HT1080 (cell line): ENCODE measurements at places on chromosomes 1 and 21.
A peak's percentile ranks its signal among the peaks of the same experiment; 100 is the strongest.

DNA sequence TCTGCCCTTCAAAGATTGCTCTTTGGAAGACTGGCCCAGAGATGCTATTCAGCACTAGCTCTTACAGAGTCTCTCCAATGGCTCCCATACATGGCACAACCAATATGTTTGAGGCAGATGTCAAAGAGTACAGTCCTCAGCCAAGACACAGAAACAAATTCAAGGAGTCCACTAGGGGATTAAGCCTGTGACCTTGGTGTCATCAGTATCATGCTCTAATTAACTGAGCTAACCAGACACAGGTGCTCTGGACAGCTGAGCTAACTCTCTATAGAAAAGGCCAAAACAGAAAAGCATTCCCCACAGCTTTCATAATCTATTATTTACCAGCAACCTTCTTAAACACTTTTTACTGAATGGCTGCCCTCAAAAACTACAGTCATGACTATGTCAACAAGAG, 666.0 kb upstream of the PLXNA2 start:
- no peak for DNase-seq

DNA sequence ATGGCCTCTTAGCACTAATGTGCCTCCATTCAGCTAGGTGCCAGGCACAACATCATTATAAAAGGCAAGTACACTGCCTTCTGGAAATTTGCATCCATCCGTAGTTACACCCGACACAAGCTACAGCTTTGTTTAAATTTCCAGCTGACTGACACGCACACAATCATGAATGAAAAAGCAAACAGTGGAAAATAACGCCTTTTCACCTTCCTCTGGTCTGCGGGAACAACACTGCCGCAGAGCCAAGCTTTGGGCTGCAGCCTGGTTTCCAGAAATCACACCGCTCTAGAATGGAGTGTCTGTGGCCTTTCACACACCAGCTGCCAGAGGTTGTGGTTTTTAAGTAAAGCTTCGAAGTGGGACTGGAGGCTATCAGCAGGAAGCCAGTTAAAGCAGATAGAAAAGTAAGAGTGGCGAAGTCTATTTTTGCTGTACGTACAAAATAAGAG, 142.8 kb upstream of the COA6 start:
- DNase-seq, result no peak

DNA sequence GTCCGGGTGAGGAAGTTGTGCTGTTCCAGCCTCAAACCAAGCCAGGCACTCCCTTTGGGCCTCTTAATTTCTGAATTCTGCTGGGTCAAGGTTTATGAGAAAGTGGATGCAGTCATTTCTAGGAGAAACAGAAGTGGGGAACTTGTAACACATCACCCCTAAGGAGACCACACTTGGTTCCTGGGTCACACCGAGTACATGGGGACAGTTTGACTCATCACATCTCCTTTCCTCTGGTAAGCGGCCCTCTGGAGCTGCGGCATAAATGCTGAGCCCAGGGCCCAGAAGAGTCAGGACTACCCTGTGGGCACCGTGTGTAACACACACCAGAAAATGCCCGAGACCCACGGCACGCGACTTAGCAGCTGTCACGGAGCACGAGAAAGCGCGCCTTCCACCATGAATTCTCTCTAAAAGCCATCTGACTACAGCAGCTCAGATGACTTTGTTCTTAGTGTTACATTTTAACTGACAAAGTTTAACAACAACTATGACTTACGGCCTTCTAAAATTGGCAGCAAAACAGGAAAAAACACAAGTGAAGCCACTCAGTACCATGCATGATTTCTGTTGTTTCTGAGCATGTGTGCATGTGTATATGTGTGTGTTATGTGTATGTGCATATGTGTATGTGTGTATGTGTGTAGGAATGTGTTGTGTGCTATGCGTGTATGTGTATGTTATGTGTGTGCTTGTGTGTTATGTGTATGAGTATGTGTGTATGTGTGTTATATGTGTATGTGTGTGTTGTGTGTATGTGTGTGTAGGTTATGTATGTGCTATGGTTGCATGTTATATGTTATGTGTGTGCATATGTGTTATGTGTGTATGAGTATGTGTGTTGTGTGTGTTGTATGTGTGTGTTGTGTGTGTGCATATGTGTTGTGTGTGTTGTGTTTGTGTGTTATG, 50.8 kb downstream of the TOMM20 start:
- no peak for DNase-seq

GRCh38 chr1:78843111-78843510, 163.4 kb downstream of the ADGRL4 start:
- no peak for DNase-seq

GRCh38 chr21:34078915-34079314, 5.5 kb downstream of the MRPS6 start:
- DNase-seq, result no peak

DNA sequence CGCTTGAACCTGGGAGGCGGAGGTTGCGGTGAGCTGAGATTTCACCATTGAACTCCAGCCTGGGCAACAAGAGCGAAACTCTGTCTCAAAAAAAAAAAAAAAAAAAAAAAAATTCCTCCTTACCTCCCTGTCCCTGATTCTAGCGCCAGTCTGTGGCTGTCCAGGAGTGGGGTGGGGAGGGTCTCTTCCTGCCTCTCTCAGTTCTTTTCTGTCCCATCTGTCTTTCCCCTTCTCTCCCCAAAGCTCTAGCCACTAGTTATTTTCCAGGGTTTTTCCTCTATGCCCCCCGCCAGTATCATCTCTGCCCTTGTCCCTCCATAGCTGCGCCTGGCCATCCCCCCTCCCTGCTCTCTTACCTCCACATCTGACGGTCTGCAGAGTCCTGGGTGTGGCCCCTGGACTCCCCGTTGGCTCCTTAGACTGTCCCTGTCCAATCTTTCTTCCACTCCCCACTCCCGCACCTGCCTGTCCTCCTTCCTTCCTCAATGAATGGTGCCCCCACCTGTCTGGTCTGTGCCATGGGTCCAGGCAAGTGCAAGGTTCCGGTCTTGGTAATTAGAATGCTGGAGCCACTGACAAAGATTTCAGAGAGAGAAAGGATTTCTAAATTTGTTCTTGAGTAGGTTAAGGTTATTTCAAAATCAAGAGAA, 1.6 kb upstream of the TMEM63A start:
- DNase-seq, result no peak

DNA sequence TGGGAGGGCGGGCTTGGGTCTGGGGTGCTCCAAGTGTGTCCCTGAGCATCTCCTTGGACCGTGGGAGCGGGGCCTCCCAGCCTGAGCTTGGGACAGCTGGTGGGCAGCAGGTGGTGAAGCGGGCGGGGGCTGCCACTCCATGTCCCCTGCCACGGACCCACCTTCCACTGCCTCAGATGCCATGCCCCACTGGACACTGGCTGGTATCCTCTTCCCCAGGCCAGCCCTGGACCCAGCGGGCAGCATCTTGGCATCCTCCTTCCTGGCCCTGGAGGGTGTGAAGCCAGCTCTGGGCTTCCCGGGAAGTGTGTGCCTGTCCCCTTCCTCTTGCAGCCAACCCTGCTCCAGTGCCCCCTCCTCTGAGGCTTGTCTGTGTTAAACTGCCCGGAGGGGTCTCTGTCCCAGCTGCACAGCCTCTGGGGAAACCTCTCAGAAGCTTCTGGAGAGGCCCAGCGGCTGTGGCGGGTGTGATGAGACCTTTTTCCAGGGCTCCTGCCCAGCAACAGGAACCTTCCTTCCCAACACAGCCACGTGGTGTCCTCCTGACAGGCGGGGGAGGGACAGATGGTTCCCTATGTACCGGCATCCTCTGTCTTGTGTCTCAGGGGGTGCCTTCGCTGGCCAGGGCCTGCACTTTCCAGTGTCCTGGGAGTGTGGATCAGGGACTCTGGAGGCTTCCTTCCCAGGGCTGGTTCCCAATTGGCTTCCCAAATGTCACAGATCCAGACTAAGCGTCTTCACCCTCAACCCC, 81.6 kb upstream of the DISP3 start:
- DNase-seq, result no peak

GRCh38 chr21:41571938-41572510, 64.1 kb upstream of the TMPRSS2 start:
- no peak for DNase-seq

DNA sequence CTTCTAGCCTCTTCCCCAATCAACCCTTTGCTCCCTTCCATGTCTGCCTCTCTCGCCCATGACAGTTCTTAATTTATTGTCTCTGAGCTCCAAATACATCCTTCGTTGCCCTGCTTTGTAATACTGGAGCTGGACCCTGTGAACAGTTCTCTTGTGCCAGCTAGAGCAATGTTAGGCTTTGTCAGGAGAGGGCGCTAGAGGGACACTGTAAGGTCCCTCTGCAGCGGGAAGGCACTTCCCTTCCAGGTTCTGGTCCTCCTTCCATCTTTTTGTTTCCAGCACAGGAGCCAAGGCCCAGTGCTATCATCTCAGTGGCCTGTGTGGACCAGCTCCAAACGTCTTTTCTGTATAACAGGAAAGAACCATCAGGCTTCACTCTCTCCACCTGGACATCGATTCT, 95.9 kb downstream of the PTPRU start:
- DNase-seq, result peak; percentile 52

DNA sequence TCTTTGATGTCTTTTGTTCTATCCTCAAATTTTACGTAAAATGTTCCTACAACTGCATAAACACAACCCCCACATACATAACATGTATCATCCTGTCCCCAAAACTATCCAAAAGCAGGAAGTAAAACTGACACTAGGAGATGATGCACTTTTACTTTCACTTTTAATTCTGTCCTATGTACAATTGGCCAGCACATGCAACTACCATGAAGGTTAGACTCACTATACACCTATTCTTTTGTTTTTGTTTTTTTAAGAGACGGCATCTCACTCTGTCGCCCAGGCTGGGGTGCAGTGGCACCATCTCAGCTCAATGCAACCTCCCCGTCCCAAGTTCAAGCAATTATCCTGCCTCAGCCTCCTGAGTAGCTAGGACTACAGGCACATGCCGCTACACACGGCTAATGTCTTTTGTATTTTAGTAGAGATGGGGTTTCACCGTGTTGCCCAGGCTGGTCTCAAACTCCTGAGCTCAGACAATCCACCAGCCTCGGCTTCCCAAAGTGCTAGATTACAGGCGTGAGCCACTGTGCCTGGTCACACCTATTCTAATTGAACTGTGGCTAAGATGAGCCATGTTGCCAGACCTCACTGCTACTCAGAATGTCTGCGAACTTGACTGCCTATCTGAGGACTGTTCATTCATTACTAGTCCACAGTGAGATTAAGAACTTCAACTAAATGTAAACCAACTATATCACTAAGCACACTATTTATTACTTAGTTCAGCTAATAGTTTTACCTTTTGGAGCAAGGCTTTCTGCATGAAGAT, 48.0 kb downstream of the TOR3A start:
- DNase-seq, result peak; percentile 58

DNA sequence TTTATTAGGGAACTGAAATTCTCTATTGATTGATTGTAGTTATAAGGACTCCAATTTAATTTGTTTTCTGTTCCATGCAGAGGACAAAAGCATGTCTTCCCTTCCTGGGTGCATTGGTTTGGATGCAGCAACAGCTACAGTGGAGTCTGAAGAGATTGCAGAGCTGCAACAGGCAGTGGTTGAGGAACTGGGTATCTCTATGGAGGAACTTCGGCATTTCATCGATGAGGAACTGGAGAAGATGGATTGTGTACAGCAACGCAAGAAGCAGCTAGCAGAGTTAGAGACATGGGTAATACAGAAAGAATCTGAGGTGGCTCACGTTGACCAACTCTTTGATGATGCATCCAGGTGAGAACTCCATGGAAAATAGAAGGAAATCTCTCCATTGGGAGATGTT, 1.5 kb downstream of the SETDB1 start:
- DNase-seq, result no peak
